ENCODE measurements at places on chromosomes 7 and 10.

DNA sequence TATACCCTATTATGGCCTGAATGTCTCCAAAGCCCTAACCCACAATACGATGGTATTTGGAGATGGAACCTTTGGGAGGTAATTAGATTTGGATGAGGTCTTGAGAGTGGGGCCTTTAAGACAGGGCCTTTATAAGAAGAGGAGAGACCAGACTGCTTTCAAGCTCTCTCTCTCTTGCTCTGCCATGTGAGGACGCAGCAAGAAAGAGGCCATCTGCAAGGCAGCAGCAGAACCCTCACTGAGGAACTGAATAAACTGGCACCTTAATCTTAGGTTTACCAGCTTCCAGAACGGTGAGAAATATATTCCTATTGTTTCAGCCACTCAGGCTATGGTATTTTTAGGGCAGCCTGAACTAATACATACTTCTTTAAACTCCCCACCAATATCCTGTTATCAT lies 2.0 kb upstream of the GNAI1 start:
- no peak for DNase-seq

DNA sequence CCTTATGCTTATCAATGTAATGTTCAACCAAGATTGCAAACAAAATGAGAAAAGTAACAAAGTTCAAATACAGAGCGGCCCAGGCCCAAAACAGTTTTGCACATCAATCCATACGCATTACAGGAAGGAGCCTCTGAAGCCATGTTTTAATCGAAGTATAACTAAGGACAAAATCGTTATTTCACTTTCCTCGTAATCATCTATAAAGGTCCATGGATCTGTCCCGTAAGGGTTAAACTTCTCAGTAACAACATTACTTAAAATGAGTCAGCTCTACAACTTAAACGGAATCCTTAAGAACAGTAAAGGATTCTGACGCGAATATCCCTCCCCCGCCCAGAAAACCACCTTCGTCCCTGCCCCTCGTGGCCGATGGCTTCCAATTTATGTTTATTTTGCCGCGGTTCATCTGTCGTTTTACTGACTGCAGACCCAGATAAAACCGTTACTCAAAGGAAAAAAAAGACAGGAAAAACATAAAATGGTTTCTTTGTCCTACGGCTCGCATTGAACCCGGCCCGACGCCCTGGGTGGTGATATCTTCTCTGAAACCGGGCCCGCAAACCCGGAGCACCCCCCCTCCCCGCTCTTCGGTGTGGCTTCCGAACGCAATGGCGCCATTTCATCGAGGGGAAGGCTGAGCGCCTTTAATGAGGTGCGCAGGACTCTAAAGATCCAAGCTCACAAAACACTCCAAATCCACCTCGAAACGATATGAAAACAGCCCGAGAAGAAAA lies 1.1 kb downstream of the HNRNPA2B1 start:
- peak; percentile 49 for DNase-seq

GRCh38 chr10:118092209-118092608 lies 45.5 kb upstream of the RAB11FIP2 start:
- DNase-seq = no peak

GRCh38 chr10:89118091-89118490 lies 89.0 kb downstream of the CH25H start:
- no peak for DNase-seq

DNA sequence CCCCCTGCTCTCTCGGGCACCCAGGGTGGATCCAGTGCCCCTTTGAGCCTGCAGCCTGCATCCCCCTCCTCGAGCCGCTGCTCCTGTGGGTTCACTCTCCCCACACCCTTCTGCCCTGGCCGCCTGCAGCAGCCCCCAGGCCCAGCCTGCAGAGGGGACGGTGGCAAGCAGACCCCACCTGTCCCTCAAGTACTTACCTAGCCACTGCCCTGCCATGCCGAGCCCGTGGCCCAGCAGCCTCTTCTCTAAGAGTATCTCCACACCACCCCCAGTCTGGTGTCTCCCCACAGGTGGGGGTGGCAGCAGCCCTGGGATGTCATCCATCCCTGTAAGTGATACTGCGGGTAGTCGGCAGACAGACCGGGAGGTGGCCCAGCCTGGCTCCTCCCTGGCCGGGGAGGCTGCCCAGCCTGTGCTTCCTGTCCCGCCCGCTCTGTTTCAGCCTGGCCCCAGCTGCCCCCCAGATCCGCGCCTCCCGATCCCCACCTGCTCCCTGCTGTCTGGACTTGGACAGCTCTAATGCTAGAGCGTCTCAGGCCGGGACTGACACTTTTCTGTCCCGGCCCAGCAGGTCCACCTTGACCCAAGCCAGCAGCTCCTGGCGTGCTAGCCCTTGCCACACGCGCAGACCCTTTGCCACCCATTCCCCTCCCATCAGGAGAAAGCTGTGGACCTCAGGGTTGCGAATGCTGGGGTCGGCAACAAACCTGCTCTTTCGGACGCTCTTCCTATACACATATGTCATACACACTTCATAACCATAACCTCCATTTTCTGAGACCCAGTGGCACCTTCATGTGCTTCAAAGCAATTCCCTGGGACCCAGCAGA lies 25.0 kb downstream of the YKT6 start:
- no peak for DNase-seq

DNA sequence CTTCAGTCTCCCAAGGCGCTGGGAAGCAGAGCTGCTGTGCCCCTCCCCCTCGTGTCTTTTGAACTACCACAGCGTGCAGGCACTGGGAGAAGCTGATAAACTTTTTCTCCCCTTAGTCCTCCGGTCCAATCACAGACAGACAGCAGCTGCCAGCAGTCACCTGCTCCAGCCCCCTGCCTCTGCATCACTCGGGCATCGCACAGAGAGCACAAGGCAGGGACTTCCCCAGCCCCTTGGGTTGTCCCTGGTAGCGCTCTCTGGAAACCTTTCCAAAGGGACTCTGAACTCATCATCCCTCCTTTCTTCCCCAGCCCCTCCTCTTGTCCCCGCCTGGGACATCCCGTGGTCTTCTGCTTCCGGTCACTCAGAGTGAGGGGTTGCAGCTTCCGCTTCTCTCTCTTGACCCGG lies 1.4 kb upstream of the NEUROG3 start:
- DNase-seq = no peak

- DNase-seq = no peak
Measured at GRCh38 chr7:5381071-5381772, 42.4 kb downstream of the TNRC18 start.

GRCh38 chr10:113007821-113008220 lies 57.8 kb downstream of the TCF7L2 start:
- DNase-seq = no peak

GRCh38 chr10:78301891-78302738 lies 268.5 kb downstream of the RPS24 start:
- DNase-seq = no peak

DNA sequence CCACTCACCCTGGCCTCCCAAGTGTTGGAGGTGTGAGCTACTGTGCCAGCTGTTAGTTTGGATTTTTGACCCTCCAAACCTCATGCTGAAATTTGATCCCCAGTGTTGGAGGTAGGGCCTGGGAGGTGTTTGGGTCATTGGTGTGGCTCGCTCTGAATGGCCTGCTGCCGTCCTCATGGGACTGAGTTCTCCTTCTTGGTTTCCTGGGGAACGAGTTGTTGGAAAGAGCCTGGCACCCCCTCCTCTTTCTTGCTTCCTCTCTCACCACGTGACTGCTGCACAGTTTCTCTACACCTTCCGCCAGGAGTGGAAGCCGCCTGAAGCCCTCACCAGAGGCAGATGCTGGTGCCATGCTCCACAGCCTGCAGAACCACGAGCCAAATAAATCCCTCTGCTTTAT lies 253.5 kb downstream of the PHTF2 start:
- no peak for DNase-seq

DNA sequence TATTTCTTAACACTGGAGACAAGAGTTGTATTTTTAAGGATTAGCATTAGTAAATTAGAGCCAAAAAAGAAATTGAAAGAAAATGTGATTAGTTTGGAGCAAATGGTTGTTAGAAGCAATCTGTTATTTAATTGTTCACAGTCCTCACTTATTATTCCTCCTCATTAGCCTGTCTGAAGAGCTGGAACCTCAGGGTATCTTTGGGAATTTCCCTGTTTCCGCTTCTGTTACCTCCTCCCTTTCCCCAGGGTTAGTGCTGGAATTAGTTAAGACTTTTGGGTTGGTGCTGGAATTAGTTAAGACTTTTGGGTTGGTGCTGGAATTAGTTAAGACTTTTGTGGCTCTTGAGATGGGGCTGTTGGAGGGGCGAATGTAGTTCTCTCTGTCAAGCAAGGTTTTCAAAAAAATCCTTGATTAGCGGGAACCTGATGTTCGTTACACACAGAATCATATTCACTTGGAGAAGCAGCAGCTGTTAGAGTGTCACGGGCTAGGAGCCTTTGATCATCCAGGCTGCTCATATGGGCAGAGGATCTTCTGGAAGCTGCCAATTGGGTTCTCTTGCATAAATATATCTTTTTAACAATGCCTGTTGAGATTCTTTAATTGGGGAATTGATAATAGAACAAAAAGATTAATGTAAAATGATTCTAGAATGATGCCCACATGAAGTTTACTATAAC lies 251.0 kb upstream of the NPSR1 start:
- no peak for DNase-seq

GRCh38 chr10:29163746-29164145 lies 125.1 kb upstream of the LYZL1 start:
- no peak for DNase-seq

DNA sequence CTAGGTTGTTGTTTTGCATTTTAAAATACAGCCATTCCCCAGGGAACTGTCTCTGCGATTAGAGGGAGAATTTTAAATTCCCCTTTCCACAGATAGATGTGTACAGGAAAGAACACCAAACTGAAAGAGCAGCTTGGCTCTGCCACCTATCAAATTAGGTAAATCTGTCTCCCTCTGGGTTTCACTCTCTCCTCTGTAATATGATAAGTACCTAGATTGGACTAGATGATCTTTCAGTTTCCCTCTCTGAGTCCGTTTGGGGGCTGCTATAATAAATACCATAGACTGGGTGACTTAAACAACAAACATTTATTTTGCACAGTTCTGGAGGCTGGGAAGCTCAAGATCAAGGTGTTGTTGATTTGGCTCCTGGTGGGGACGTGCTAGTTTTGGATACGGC lies 186.0 kb downstream of the KIF20B start:
- DNase-seq = no peak

DNA sequence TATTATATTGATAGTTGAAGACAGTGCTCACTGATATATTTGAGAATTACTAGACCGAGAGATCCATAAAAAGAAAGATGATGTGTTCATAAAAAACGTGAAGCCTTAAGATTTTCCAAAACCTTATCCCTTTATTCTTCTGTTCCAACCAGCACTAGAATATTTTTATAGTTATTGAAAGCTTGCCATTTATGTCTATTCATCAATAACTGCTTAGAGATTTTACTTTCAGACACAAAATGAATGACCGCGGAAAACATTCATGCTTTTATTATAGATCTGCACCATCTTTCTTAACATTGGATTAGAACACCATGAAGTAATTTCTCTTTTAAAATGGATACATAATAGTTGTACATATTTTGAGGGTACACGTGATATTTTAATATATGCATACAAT lies 77.6 kb downstream of the FBXL13 start:
- DNase-seq = no peak

- no peak for DNase-seq
Measured at GRCh38 chr10:10730471-10731043, 287.1 kb upstream of the CELF2 start.

DNA sequence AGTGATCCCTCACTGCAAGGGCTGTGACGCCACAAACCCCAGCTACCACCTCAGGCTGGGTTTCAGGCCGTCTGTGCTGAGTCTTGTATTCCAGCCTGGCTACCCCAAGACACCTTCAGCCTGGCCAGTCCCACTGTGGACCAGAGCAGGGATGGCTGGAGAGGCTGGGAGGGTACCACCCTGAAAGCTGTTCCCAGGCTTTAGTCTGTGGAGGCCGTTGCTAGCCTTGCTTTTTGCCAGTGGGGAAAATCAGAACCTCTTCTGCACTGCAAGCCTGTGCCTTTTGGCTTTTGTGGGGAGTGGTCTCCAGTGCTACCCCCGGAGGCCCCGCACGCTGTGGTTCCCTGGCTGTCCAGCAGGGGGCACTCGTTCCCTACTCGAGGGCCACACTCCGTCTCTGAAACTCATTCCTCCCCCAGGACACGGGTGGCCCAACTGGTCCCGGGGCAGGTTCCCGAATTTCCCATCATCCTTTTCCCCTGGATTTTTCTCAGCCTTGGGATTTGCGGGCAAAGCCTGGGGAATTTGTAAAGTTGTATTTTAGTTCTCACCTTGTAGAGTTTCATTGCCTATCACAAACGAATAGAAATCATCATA lies 128.4 kb upstream of the BTBD16 start:
- DNase-seq = peak; percentile 27

- DNase-seq = no peak
Measured at GRCh38 chr10:52871191-52871843, 98.7 kb upstream of the MBL2 start.

DNA sequence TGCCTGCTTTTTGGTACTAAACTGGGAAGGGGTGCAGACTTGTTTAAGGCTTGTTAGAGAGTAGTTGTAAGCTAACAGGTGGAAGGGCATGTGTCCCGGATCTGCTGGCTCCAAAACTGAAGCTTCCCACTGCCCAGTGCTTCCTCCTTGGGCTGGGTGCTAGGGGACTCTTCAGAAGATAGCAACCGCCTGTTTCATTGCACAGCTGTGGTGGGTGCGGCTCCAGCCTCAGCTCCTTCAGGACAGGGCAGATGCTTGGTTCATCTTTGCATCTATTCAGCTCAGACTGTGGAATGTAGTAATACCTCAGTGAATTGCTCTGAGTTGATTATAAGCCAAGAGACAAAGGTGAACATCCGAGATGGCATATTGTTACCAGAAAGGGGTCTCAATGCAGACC lies 527.1 kb downstream of the TYW1 start:
- no peak for DNase-seq

DNA sequence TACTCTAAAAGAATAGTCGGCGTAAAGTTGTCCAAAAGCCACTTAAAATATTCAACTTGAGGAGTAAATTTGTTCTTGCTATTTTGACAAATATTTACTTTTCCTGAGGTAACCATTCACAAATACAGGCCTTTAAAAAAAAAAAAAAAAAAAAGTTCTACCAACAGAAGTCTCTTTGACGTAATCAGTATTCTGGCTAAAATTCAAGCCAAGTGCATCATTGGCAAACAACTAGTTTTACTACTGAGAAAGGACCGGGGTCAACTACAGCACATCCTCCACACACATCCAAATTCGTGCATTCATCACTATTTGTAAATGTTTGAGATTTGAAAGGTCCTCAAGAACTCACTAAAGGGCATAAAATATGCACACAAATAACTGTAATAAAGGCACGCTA lies 2.0 kb downstream of the OAT start:
- no peak for DNase-seq

DNA sequence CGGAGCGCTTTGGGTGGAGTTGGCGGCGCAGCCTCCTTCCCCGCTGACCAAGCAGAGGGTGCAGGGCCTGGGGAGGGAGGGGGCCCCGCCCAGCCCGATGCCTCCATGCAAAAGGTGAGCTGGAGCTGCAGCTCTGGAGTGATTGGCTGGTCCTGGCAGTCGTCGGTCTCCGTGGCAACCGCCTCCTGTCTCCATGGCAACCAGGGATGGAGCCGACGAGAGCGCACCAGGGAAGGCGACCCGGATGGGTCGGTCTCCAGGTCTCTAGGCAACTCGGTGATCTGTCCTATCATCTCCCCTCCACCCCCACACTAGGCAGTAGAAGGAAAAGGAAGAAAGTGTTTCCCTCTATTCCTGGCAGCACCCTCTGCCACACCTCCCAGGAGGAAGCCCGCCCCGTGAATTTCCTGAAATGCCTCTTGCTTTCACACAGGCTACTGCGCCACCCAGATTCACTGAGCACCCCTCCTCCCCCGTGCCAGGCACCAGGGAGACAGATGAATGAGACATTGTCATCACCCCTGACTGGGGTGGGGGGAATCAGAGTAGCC lies 647 bp upstream of the NACAD start:
- peak; percentile 60 for DNase-seq
